ENCODE measurements at places on chromosomes 4 and X.

DNA sequence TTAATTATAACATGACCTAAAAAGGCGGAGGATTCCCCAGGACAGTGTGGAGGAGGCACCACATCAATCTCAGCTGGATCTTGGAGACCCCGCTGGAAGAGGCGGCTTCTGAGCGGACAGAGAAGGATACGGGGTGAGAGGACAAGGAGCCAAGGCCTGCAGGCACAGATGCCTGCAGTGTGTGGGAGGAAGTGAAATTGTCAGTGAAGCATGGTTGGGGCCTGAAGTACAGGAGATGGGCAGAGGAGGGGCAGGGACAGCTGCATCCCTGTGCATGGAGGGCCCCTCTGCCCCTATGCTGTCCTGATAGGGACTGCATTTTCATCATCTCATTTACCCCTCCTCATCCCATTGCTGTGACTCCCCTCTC lies 1.7 kb upstream of the SLC2A9 start:
- DNase-seq: no peak

GRCh38 chrX:39899856-39900776 lies 197.6 kb downstream of the BCOR start:
- no peak for DNase-seq

GRCh38 chr4:139514382-139515059 lies 41.5 kb downstream of the SETD7 start:
- no peak for DNase-seq

DNA sequence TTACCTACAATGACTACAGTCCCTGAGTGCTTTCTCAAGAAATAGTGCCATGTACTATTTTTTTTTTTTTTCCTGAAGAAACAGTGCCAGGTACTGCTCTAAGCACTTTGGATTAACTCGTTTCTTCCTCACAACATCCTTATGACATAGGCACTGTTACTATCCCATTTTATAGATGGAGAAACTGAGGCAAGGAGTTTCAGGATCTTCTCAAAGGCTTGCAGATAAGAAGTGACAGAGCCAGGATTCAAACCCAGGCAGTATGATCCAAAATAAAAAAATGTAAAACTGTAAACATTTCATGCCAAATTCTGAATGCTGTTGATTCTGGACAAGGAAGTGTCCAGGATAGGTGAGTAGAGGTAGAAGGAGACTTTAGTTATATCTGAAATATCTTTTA lies 1.1 kb downstream of the FANCB start:
- no peak for DNase-seq

DNA sequence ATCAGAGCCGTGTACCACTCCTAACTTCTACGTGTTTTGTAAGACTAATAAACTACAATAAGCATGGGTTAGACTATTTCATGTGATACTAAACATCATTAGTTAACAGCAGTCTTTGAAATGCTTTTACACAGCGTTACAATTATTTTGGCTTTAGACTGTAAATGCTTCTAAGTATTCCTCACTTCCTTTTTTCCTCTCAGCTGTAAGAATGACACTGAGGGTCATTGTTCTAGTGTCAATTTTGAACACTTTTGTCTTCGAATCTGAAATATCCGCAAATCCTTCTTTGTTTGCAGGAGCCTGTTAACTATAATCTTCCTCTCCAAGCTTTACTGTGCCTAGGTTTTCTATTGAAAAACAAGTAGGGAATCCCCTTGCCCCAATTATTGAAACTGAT lies 1.5 kb downstream of the ABCE1 start:
- no peak for DNase-seq

DNA sequence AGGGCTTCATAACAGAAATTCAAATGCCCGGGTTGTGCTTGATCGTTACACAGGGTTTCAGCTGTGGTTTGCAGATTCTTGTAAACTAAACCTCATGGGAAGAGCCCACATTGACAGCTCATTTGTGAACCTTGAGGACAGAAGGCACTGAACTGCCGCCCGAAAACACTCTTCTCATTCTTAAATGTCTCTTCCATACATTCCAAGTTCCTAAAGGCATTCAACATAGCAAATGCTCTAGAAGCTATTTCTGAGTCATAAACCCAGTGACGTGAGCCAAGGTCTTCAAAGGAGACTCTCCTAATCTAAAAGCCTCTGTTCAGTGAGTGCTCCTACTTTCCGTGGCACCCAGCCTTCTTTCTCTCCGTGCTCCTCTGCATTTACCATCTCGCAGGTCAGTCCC lies 737.8 kb upstream of the FRG1 start:
- DNase-seq: no peak

- peak; percentile 72 for DNase-seq
Observed at GRCh38 chr4:56821381-56822243, at the start of gene SPINK2. Gene SPINK2, minus strand, starts transcription at chr4:56821701. Its CDS starts 39 bp downstream, at chr4:56821662.

GRCh38 chr4:85452058-85452731 lies 22.8 kb upstream of the ARHGAP24 start:
- DNase-seq: no peak

DNA sequence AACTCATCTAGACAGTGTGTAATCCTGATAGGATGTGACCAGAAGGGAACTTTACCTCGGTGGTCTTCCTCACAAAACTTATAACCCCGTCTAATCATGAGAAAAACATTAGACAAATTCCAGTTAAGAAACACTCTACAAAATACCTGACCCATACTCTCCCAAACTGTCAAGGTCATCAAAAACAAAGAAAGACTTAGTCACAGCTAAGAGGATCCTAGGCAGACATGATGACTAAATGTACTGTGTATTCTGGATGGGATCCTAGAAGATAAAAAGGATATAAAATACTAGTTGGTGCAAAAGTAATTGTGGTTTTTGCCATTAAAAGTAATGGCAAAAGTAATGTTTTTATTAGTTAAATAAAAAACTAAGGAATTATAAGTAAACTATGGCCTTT lies 81.6 kb downstream of the DTHD1 start:
- DNase-seq: no peak

- DNase-seq: no peak
Observed at GRCh38 chrX:70439016-70439415, 5.6 kb upstream of the DLG3 start.

DNA sequence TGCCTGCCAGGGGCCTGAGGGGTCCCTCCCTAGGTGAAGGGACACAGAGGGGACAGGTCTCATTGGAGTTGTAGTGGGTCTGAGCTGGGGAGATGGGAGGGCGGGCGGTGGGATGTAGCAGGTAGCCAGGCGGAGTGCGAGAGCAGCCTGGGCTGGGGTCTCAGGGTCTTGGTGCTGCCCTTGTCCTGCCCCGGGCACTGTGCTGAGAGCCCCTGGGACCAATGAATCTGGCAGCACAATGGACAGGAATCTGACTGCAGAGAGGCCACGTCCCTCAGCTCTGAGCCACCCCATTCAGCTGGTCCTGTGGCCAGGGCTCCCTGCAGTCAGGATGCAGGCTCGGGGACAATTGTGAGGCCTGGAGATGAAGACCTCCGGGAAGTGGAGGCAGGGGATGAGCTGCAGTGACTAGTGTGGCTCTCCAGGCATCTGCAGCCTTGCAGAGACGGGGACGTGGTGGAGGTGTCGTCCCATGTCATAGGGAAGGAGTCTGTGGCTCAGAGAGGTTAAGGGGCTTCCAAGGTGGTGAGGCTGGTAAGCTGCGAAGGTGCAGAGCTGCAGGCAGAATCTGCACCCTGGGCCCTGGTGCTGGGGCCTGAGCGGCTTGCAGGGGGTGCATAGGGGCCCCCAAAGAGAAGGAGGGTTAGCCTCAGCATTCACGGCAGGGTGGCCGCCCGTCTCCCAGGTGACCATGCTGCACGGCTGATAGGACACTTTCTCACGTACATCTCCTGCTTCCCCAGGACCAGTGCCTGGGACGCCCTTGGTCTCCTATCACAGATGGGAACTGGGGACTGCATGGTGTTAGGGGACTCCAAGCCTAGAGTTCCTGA lies 20.6 kb downstream of the NSG1 start:
- DNase-seq: no peak
